Activated T-cell treated with anti-CD3 and anti-CD28 coated beads, Interleukin-2, amount 50 U/mL, for 24 hours (primary cell): ENCODE measurements at places on chromosomes 6 and 20.

DNA sequence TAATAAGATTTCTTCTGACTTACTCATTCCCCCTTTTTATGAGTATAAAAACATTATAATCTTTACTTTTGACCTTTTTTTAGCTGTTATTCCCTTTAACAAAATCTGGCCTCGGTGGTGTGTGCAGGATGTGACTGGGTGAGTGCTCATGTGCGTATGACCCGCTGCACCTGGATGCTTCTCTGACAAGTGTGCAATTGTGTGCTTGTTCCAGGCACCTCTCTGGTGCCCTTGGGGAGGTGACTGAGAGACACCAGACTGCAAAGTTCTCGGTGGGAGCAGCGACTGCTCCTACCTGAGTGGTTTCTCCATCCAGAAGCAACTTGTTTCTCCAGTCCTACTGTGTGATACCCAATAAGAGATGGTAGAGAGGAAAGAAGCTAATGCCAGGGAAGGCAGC, 65.0 kb downstream of the ISM1 start:
- DNase-seq = no peak

DNA sequence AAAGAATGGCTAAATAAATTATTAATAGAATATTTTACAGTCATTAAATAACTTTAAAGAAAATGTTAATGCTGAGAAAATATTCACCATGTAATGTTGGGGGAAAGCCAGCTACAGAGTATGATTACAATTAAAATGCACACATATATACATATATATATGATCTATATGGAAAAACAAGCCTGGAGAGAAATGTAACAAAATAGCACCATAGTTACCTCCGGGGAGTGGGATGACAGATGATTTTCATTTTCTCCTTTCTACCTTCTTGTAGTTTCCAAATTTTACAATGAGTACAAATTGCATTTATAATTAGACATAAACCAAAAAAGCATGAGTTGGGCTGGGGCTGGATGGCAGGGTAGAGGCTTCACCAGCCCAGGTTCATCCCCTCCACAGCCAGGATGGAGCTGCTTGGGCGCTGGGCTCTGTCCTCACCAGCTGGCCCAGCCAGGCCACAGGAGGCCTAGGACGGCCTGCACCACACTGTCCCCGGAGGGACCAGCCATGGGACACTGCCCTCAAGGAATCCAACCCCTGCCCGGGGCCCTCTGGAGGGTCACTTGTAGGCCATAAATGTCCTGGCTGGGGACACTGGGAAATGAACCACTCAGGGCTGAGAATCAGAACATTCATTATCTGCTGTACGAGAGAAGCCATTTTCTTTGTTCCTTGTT, 10.3 kb downstream of the C20orf203 start:
- DNase-seq = no peak

DNA sequence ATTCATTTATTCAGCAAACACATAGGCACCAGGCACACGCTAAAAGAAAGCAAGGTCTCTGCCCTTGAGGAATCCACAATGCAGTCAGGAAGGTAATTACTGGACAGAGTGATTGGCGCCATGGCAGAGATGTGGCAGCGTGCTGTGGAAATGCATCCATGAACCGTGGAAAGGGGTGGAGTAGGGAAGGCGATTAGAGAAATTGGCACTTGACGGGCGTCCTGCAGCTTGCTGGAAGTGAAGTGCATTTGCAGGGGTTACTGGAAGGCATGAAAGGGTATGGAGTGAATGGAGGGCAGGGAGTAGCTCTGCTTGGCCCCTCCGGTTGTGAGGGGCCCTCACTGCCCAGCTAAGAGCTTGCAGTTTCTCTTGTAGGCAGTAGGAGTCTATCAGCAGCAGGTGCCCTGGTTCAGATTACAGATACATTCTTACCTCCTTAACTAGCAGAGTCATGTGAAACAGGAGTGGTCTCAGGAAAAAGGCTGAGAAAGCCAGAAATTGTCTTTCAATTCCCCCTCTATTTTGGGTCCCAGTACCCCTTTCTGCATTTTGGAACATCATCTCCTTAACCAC, 122.5 kb upstream of the TIAM2 start:
- DNase-seq = no peak

GRCh38 chr6:169093066-169093723, 160.5 kb downstream of the THBS2 start:
- no peak for DNase-seq

- no peak for DNase-seq
Measured at GRCh38 chr6:160077526-160077925, 44.1 kb upstream of the SLC22A1 start.

- DNase-seq = no peak
Measured at GRCh38 chr6:7604003-7604402, 14.0 kb downstream of the SNRNP48 start.

GRCh38 chr6:75626561-75626960, 24.9 kb downstream of the SENP6 start:
- no peak for DNase-seq

GRCh38 chr6:166253778-166254204, 54.4 kb downstream of the PRR18 start:
- DNase-seq = no peak

- DNase-seq = no peak
Measured at GRCh38 chr6:150576651-150577226, 22.9 kb upstream of the PLEKHG1 start.

- no peak for DNase-seq
Measured at GRCh38 chr6:76984572-76984971, 478.7 kb downstream of the HTR1B start.

DNA sequence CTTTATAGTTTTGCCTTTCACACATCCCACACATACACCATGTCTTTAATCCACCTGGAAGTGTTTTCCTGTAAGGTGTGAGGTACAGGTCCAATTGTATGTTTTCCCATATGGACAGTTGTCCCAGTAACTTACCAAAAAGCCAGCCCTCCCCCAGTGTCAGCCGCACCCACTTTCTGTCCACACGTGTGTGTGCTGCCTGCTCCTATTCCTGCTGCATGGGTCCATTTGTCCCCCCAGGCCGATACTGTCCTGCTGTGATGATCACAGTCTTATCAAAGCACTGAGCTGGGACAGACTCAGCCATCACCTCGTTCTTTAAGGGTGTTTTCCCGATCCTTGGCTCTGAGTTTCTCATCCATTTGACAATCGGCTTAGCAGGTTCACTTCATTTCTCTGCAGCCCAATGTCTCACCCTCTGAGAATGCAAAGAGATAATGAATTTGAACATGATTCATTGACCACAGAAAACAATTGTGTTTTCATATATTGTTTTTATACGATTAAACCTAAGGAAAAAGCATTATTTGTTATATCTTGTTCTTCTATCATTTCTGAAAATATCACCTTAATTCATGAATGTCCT, 9.6 kb downstream of the VSX1 start:
- DNase-seq = no peak

DNA sequence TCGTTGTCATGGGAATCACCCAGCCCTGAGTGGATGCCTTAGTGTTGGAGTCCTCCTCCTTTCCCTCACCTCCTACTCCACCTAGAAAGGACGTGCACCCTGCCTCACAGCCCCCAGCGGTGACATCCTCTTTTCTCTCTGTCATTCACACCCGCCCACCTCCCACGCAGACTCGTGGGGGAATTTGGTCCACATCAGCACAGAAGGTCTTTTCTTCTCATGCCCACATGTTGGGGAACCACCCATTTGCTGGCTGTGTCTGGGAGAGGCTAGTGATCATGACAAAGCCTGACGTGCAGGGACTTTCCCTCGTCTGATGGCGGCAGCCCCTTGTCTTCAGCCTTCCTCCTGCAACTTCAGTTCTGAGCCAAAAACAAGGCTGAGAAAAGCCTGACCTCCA, 96.0 kb upstream of the CNKSR3 start:
- DNase-seq = peak; percentile 89

GRCh38 chr6:20479060-20479459, 55.2 kb upstream of the CDKAL1 start:
- no peak for DNase-seq

- DNase-seq = no peak
Measured at GRCh38 chr6:56361812-56362211, 114.4 kb upstream of the COL21A1 start.

DNA sequence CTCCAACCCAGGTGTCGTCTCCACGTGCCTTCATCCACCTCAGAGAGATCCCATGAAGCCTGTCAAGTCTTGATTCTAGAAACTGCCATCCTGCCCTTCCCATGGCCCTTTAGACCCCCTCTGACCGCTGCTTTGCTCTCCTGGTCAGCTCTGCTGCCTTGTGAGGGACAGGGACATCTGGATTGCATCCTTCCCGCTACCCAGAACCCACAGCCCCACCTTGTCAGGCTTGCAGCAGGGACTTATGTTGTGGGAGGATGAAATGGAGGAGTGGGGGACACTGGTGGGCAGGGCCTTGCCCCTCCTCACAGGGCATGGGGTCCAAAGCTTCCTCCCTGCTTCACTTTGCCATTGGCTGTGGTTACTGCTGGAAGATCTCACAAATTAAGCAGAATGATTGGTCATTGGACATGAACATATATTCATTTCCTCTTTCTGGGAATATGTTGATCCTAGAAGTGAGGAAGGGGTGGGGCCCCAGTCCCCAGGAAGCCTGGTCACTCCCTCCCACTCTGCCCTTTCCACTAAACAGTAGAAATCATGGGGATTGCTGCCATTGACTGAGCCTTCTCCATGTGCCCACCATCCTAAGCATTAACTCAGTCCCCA, 4.5 kb downstream of the GLP1R start:
- no peak for DNase-seq

GRCh38 chr6:55524441-55524840, 54.6 kb downstream of the HMGCLL1 start:
- DNase-seq = no peak

DNA sequence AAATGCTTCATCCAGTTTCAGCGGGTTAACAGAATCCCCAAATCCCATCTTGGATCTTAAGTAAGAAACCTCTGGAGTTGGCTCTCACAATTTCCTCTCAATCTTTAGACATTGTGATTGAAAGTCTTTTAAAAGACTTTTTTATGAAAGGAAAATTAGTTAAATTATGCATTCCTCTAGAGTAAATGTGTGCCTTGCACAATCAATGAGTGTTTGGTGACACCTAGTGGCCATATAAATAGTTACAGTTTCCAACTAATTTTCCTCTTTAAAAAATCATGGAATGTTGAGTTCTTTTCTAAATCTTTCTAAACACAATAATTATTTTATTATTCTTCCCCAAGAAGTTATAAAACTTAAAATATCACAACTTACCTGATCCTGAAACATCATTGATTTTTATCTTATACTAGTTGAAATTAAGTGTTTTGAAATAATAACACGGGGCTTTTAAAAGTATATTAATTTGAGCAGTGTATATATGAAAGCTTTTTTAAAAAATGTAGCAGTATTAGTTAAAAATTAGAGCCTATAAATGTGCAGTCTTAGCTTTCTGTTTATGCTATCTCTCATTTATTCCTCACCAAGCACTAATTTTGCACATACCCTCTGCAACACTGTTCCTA, 66.4 kb downstream of the PKHD1 start:
- no peak for DNase-seq

GRCh38 chr20:62390317-62391164, 3.6 kb downstream of the RPS21 start:
- no peak for DNase-seq

DNA sequence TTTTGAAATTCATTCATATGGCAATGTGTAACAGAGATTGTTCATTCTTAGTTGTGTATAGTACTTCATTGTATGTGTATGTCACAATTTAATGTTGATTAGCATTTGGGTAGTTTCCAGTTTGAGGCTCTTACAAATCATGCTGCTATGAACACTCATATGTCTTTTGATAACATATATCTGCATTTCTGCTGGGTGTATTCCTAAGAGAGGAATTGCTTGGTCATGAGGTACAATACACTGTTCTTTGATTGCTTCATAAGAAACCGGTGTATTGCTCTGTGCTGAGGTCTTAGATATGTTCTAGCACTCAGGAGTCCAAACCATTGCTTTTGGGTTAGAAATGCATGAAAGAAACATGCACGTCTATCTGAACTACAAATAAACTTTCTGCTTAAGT, 492.9 kb upstream of the JAG1 start:
- DNase-seq = no peak

DNA sequence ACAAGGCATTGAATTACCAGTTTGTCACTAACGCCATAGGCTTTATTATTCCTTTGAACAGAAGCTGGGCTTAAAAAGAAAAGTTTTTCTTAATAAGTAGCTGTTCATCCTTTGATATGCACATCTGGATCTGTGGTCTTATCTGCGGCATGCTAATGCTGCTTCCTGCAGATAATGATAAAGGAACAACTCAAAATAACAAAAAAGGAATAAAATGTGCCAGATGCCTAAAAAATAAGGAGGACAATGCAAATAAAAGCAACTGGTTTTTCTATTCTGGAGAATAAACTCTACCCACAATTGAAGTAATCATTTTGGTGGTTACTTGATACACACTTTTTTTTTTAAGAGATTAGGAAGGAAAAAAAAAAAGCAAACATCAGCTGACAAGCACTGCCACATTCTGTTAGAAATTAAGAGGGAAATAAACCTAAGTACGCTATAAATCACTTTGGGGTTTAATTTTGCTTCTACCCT, 156.8 kb upstream of the SALL4 start:
- DNase-seq = no peak

GRCh38 chr20:35307666-35308653, 15.7 kb upstream of the FAM83C start:
- peak; percentile 24 for DNase-seq

DNA sequence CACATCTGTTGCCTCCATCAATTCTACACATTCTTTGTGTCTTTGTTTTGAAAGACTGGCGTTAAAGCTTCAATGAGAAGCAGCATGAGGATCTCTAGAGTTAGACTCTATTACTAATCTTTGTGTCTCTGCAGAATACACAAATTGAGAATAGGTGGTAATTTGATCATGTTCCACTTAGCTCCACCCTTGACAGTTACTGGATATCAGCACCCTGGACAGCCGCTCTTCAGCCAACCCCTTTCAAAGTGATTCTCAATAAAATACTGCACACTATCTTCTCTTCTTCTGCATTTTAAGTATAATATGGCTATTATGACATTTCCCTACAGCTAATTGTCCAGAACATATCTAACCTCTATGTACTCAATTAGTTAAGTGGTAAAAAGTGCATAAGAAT, 54.3 kb upstream of the CNR1 start:
- DNase-seq = no peak

DNA sequence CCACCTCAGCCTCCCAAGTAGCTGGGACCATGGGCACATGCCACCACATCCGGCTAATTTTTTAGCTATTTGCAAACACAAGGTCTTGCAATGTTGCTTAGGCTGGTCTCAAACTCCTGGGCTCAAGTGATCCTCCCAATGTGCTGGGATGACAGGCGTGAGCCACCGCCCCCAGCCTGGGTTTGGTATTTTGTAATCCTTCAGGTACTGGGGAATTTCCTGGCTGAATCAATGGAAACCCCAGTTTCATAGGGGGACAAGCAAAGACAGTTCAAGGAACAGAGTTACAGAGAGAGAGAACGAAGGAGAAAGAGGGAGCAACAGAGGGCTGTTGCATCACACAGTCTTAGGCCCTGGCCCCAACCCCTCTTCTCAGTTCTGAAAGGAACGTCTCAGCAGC, 35.7 kb downstream of the RAB44 start:
- no peak for DNase-seq

- DNase-seq = no peak
Measured at GRCh38 chr6:105882828-105883227, 203.3 kb upstream of the PRDM1 start.
